NCI-H1092 (cell line): ENCODE measurements at places on chromosomes 6 and 20.

- DNase-seq = no peak
Measured at GRCh38 chr6:16471910-16472297, 233.5 kb downstream of the GMPR start.

DNA sequence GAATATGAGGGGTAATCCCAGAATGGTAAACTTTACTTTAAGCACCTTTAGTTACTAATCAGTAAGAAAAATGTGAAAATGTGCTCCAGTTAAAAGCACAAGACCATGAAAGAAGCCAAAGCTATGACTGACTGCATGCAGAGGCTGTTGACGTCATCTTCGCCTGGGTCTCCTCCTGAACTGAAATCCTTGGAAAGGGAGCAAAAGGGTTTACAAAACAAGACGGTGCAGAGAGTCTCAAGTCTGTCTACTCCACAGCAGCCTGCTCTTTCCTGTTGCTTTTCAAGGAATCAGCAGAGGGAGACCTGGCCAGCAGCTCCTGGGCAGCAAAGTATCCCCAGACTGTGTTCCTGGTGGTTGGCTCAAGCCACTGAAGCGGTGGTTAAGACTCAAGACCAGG is 10.2 kb downstream of the FKBP1A start:
- no peak for DNase-seq

DNA sequence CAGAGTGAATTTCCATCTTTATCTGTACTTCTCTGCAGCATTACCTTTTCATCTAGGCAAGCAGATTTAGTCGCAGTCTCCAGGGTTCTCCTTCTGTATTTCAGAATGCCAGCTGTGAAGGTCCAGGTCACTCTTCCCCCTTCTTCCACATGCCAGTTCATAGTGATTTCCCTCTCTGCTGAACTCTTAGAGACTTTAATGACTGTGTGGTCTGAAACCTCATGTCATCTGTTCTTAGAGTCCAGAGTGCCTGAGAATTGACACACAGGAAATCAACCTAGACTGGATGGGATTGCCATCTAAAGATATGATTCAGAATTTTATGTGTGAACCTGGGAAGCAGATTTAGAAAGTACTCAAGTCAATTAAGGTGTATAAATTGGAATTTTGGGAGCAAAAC is 248.1 kb downstream of the TPBG start:
- DNase-seq = no peak

DNA sequence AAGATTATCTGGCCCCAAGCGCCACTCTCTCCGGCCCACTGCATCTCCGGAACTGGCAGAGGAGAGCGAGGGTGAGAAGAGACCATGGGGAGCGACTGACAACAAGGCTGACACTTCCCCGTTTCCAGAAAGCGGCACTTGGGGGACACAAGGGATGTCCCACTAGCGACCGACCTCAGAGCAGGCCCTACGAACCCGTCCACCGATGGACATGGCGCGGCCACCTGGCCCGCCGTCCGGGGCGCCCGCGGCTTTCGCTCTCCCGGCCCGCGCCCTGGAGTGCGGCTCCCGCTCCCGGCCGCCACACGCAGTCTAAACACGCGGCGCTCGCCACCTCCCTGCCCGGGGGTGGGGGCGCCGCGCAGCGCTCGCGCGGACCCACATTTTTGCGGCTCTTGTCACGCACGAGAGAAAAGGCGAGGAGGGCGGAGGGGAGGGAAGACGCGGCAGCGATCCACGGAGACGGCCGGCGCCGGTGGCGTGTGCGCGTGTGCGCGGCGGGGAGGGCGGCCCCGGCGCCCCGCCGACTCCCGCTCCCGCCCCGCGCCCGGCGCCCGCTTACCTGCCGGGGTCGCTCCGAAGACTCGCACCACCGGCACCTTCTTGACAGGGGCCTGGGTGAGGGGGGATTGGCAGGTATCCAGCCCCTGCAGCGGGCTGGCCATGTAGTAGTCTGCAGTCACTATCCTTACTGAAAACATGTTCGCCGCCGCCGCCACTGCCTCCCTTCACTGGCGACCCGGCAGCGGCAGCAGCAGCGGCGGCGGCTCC is 645 bp downstream of the REV3L start:
- DNase-seq = no peak

- DNase-seq = no peak
Measured at GRCh38 chr6:166476634-166477215, 94.0 kb upstream of the MPC1 start.

DNA sequence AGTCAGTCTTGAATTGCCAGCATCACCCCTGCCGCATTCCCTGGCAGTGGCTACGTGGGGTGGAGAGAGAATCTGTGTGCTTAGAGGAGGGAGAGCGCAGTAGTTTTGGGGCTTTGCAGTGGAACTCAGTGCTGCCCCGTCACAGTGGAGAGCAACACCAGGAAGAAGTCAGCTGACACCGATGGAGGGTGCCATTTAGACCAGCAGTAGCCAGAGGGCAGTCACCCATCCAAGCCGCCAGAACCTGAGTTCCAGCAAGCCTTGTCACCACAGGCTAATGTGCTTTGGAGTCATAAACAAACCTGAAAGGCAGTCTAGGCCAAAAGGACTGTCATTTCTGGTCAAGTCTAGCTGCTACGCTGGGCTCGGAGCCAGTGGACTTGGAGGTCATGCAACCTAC is 22.0 kb upstream of the PERP start:
- no peak for DNase-seq

GRCh38 chr20:58224974-58225373 is 3.5 kb downstream of the ANKRD60 start:
- DNase-seq = no peak

GRCh38 chr6:91539456-91539855 is 952.6 kb upstream of the MAP3K7 start:
- no peak for DNase-seq

DNA sequence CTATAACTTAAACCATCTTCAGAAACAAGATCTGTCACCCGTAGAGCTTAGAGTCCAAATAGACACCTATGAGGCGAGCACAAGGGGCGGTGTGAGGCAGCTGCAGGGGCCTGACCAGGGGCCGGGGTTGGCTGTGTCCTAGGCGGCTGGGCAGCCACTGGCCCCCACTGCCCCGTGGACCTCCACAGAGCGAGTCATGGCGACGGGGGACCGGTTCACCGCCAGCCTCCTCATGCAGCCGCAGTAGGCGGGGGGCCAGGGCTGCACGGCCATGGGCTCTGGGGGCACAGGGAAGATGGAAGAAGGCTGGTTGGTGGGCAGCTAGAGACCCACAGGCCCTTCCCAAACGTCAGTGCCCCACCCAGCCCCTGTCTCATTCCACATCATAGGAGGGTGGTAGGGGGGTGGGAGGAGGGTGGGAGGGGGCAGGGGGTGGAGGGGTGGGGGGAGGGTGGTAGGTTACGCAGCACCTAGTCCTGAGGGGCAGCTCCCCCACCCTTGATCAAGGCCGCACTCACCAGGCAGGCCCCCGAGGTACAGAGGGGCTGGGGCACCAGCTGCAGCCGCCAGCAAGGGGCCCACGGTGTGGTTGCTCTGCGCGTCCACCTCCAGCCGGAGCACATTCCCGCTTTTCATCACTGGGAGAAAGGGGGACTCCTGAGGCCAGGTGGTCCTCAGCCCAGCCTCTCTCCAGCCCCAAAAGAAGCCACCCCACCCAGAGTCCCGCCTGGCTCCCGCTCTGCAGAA is 6.6 kb downstream of the ADRM1 start:
- DNase-seq = no peak

GRCh38 chr6:161057103-161058091 is 65.8 kb downstream of the MAP3K4 start:
- DNase-seq = peak; percentile 8
